ENCODE measurements at places on chromosomes 6 and 20. TPM values are rescaled to one million over a fixed set of nuclear protein-coding genes. Genes with fewer than 3 reads are reported as not detected.

Gene SMLR1
- not detected for total RNA-seq

Gene CRIP3
- total RNA-seq, result 1.00 TPM

Gene SNRNP48
- total RNA-seq, result 8.9 TPM

Gene HLA-DQA2
- total RNA-seq, result 0.52 TPM

Data from posterior vena cava (tissue), 2 donors.